Iris pigment epithelial cell (primary cell): ENCODE measurements at places on chromosomes 2 and 18.
A peak's percentile ranks its signal among the peaks of the same experiment; 100 is the strongest.

DNA sequence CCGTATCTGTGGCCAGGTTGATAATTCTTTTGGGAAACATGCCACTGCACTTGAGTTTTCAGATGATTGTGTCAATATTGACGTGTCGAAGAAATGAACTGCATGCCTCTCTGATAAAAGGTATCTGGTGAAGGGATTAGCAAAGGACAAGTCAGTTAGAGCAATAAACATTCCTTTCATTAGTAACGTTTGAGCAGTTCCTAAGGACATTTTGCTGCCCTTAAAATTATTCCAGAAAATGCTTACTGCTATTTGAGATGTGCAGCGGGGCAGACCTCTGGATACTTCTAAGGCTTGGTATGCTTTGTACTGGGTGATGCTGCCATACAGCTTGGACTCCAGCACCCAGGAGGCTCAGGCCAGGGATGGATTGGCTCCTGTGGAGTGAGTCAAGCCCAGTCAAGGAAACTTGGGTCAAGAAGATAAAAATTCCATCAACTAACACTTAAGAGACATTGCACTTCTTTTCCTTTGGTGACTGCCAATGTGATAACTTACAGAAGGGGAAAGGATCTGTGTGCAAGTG lies 166.7 kb downstream of the FHOD3 start:
- no peak for DNase-seq

DNA sequence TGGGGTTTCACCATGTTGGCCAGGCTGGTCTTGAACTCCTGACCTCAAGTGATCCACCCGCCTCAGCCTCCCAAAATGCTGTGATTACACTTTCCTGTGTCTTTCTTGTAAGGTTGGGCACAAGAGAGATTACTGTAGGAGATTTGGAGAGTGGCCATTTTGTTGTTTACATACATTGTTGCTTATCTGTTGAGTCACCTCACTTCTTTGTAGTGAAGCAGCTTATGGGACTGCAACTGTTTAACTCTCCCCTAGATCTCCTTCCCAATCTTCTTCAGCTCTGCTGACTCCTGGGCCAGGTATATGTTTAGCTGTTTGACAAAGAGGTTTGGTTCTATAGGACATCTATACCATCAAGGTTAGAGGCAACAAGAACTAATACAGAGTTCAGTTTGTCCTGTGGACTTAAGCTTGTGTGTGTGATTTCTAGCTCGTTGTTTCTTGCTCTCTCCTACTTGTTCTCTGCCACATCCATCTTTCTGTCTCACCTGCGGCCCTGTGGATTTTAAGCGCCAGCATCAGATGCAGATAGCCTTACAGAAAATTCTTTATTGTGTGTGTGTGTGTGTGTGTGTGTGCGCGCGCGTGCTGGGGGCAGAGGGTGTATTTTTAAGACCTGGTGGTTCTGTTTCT lies 95.4 kb downstream of the HAUS1 start:
- peak; percentile 81 for DNase-seq

DNA sequence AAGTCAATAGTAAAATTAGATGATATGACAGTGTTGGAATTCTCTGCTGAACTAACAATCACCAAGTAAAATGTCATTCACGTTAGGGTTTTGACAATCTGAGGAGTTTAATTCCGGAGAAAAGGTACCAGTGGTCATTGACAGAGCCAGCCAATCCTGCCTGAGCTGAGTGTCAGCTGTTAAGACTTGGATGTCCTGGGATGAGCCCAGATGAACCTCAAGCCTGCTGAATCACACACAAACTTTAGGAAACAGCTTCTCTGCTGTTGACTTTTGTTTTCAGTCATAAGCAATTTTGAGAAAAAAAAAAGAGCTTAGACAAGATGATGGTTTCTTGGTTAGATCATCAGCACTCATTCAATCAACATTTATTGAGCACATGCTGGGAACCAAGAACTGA lies 600.0 kb upstream of the SLC39A10 start:
- DNase-seq: no peak

GRCh38 chr18:48408727-48409590 lies at the start of gene ZBTB7C:
ZBTB7C (minus strand) TSS chr18:48409383.
- DNase-seq: peak; percentile 24

GRCh38 chr18:79819968-79820351 lies 22.2 kb downstream of the KCNG2 start:
- DNase-seq: no peak

GRCh38 chr18:10528439-10528838 lies 2.6 kb downstream of the NAPG start:
- no peak for DNase-seq

DNA sequence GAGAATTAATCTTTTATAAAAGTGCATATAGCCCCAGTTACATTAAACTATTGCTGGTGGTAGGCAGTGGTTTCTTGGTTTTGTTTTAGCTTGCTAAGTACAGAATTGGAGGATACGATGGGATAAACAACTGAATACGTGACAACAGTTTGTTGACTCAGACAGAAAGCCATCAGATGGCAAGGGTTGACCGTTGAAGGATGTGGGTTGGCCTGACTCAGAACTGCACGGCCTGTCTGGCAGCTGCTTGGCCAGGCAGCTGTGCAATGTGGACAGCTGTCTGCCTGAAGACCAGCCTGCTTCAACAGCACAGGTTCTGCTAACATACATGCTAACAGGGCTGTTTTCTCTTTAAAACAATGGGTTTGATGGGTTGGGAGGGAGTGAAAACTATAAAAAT lies 46.6 kb downstream of the PRKRA start:
- DNase-seq: peak; percentile 84

DNA sequence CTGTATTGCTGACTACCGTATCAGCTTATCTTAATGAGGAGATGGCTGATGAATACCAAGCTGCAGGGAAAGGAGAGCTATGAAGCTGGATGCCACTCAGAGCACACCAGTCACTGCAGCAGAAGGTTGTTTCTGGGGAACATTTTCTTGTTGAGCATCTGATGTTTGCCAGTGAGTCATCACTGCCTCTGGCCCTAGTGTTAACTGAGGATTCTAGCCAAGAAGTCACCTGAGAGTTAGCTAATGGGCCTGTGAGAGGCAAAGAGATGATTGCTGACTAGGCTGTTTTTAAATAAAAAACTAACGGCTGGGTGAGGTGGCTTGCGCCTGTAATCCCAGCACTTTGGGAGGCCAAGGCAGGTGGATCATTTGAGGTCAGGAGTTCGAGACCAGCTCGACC lies 37.9 kb downstream of the CCDC150 start:
- DNase-seq: peak; percentile 83

GRCh38 chr2:169705927-169706326 lies 11.7 kb downstream of the PHOSPHO2 start:
- peak; percentile 72 for DNase-seq

- no peak for DNase-seq
These were observed 58.8 kb downstream of the PID1 start for GRCh38 chr2:229212241-229212640.

GRCh38 chr2:129777146-129777545 lies 202.3 kb upstream of the RAB6C start:
- DNase-seq: no peak

- DNase-seq: no peak
These were observed 1.4 kb upstream of the MBD1 start for GRCh38 chr18:50282521-50283335.

- DNase-seq: no peak
These were observed 8.1 kb downstream of the GMCL1 start for GRCh38 chr2:69837533-69837932.

DNA sequence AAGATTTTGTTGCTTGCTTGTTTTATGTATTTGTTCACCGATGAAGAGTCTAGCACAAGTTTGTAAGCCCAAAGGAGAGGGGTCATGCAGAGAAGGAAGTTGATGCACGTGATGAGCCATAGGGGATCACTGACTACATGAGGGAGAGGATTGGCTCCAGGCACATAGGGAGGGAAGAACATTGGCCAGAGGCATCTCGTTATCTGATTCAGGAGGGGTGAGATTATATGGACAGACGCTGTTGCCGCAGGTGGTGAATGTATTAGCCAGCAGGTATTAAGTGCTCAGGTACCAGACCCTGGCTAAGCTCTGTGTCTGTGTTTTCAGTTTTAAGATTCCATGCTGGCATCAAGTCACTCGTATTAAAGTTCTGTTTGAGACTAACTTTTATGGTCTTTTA lies 91.8 kb upstream of the CHST9 start:
- no peak for DNase-seq

GRCh38 chr2:2663401-2664036 lies 332.4 kb upstream of the MYT1L start:
- DNase-seq: peak; percentile 8
